Stimulated activated CD4-positive, alpha-beta T cell treated with anti-CD3 and anti-CD28 coated beads, Interleukin-4, amount 100 ng/mL, for 24 hours (primary cell): ENCODE measurements at places on chromosomes 2 and 18.
A peak's percentile ranks its signal among the peaks of the same experiment; 100 is the strongest.

DNA sequence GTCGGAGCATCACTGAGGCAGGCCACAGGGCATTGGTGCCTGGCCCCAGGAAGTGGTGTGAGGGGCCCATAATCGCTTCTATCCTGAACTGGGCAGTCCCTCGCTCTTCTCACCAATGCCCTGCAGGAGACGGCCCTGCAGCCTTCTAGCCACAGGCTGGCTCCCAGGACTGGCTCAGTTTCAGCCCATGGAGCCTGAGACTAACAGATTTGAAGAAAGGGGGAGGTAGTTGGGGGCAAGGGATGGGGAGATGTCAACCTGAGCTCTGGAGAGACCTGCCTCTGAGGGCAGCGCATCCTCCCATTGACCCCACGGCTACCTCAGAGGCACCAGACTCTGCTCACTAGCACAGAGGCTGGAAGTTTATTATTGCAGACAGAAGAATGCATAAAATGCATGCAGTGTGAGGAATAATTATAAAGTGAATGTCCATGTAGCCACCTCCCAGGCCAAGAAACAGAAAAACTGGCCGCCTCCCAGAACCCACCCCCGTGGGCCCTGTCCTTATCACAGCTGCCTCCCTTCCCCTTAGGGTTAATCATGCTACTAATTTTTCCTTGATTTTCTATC is 1.4 kb downstream of the TOGARAM2 start:
- DNase-seq: no peak

GRCh38 chr2:239230318-239231052 is 170.3 kb downstream of the HDAC4 start:
- no peak for DNase-seq

DNA sequence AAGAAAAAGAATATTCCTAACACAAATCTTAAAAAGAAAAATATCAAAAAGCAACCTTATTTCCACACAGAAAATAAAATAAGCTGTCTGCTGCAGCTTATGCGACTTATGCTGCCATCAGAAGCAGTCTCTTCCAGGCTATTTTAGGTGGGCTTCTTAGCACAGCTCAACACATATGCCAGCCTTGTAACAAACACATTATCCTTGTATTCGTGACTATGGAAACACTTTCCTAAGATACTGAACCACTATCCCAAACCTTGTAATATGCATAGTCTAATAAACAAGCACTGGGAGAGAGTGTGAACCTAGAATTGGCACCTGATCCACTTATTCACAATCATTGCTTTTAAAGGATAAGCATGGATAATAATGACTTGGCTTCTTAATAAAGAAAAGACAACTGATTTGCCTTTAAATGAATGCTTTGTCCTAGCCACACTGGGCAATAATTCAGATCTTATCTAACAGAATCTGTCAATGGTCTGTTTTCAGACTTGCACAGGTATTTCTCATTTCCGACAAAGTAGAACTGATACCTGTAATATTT is 40.0 kb upstream of the RNU4ATAC start:
- no peak for DNase-seq

DNA sequence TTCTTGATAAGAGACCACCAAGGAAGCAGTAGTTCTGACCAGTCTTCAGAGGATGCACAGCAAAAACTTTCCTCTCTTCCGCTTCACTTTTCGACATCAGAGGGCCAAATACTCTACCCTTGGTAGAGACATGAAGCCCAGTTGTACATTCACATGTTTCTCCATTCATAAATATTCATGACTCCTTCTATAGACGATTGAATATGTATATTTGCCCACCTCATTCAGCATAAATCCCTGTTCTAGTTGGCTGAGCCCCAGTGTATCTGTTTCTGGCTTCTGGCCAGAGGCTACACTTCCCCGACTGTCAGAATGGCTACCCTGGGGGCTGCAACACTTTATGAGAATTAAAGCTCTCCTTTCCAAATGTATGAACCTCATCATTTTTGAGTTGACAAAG is 258.5 kb downstream of the ASXL3 start:
- no peak for DNase-seq

DNA sequence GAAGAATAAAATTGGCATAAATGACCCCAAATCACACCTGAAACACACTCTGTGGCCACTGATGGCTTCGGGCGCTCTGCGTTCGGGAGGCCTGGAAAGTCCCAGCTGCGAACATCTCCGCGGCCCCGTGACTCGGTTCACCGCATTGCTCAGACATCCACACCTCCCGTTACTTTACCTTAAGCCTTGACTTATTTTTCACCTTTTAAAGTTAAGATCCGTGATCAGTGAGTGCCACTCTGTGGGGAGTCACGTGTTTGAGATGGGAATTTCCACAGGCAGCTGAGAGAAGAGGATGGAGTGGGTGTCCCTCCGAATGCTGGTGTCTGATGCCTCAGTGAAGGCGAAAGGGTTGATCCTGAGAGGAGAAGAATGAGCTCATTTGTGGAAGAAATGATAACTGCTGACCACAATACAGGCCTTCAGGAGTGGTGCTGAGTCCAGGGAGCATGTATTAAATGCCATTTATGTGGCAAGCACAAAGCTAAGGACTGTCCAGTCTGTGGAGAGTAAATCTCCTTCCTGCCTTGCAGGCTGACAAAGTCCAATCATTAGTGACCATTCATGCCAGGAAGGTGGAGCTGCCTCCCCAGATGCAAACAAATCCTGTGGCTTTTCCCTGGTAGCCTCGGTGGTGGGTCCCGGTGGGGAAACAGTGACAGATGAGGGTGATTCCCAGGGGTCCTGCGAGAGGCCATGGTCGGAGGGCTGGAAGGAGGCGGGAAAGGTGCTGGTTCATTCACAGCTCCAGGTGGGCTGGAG is 168.8 kb downstream of the RTP5 start:
- DNase-seq: no peak

- no peak for DNase-seq
Measured at GRCh38 chr2:66555091-66555490, 120.2 kb downstream of the MEIS1 start.

DNA sequence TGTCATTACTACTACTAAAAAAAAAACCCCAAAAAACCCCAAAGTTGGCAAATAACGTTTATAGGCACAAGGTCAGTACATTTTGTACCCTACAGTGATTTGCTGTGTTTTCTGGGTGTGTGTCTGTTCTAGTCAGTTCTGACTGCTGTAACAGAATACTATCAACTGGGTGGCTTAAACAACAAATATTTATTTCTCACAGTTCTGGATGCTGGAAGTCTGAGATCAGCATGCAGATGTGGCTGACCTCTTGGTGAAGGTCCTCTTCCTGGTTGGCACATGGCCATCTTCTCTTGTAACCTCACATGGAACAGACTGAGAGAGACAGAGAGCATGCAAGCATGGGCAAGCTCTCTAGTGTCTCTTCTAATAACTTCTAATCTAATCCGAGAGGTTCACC is 103.1 kb downstream of the CERS6 start:
- no peak for DNase-seq

DNA sequence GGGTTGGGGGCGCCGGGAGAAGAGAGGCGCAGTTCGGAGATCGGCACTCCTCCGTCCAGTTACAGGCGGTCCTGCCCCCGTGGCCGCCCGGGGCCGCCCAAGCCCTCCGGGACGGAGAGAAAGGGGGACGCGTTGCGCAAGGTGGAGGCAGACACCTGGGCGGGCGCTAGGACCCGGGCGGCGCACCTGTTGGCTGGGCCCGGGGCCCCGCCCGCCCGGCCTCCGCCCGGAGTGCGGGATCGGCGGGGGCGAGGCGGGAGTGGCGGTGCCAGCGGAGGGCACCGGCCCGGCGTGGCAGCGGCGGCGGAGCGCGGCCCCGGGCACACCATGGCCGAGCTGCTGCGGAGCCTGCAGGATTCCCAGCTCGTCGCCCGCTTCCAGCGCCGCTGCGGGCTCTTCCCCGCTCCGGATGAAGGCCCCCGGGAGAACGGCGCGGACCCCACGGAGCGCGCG is at the start of gene SGPP2:
Gene SGPP2 (plus strand): TSS at position 268 of the 453 bp plus-strand sequence. CDS start 60 bp downstream, at position 328.
- DNase-seq: peak; percentile 11

DNA sequence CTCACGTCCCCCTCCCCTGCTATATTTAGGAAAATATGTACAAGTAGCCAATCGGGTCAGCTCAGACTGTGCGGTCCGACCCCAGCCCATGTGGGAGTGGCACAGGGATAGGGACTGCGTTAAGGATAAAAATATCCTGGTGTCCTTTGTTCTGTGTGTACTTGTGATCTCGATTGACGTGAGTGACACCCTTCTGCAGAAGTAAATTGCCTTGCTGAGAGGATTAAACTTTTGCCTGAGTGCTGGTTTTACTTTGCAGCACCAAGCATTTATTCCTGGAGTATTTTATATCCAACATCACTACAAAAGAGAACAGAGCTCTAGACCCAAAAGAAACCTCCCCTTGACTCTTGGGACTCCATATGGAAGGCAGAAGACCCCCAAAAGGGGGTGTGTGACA is 28.0 kb upstream of the RALBP1 start:
- no peak for DNase-seq
